ENCODE measurements at places on chromosomes 3 and 15.
A peak's percentile ranks its signal among the peaks of the same experiment; 100 is the strongest.

DNA sequence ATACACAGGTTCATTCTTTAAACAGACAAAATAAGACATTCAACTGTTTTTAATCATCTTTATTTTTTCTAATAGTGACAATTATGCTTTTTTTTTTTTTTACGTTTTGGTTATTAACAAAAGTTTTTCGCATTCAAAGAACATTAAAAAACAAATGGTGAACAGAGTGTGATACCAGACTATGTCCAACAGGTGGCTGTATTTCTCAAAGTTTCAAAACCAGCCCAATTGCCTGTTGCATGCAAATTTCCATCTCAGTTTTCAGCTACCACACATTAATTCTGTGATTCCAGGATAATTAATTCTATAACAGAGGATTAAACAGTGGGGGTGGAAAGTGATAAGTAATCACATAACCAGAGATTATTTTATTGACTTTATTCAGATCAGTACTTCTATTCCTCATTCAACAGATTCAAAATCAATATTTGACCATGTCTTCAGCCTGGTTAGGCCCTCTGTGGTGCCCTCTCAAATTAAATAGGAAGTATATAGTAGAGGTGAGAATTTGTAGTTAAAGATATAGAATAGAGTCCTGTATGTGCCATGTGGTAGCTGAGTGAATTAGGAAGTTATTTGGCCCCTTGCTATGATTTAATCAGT is 122.2 kb upstream of the DCBLD2 start:
- no peak for DNase-seq

DNA sequence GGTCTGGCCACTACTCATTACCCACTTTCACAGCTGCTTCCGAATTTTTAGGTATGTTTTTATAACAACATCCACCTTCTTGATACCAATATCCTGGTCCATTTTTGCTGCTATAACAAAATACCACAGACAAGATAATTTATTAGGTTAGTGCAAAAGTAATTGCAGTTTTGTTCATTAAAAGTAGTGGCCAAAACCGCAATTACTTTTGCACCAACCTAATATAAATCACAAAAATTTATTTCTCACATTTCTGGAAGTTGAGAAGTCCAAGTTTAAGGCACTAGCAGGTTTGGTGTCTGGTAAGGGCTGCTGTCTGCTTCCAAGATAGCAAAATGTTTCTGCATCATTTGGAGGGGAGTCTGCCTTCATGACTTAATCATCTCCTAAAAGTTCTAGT is 624.7 kb upstream of the ALCAM start:
- DNase-seq, result no peak

- DNase-seq, result no peak
Observed at GRCh38 chr3:47421741-47422649, 41.2 kb downstream of the PTPN23 start.

GRCh38 chr15:61000276-61000675 is 228.8 kb downstream of the RORA start:
- no peak for DNase-seq

- no peak for DNase-seq
Observed at GRCh38 chr3:67357610-67358458, 296.6 kb downstream of the SUCLG2 start.

DNA sequence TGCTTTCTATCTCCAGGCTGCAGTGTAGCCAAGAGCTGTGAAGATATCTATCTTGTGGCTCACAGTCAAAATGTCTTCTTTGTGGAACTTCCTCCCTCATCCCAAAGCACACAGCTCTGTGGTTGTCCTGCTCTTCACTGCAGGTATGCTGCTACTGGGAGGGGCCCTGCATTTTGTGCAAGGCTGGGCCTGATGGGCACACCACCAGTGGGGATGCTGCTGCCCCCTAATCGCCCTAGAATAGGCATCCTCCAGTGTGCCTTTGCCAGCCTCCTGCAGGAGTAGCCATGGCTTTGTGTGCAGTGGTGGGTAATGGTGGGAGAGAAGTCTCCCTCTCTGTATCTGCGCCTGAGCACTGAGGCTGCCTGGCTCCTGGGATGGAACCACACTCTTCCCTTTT is 297.3 kb downstream of the DOCK3 start:
- no peak for DNase-seq

GRCh38 chr3:188268336-188268735 is 114.4 kb downstream of the LPP start:
- DNase-seq, result no peak

DNA sequence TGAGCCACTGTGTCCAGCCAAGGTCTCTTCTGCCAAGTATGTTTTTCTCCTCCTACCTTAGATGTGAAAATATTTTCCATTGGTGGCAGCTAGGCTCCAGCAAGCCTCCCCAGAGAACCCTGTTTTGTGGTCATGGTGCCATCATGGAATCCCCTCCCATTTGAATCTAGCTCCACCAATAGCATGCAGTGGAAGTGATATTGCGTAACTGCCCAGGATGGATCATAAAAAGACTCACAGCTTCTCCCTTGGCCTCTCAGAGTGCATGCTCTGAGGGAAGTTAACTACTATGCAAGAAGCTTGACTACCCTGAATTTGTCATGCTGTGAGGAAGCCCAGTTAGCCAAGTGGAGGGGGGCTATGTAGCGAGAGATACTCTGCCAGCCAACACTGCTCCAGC is 27.5 kb downstream of the CRYGS start:
- no peak for DNase-seq

DNA sequence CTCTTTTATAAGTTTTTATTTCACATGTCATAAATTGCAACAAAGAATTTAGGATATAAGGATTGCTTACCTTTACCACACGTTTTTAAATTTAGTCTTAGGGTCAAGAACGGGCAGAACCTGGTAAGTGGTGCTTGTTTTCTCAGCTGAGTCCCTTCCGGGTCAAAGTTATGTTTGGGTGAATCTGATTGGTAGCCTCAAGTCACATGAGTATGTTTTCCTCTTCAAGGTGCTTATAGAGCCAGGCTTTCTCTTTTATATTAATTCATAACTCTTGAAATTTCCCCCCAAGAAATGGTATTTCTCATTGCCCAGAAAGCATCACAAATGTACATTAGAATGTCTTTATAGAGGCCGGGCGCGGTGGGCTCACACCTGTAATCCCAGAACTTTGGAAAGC is 415.7 kb upstream of the ROBO2 start:
- DNase-seq, result no peak

DNA sequence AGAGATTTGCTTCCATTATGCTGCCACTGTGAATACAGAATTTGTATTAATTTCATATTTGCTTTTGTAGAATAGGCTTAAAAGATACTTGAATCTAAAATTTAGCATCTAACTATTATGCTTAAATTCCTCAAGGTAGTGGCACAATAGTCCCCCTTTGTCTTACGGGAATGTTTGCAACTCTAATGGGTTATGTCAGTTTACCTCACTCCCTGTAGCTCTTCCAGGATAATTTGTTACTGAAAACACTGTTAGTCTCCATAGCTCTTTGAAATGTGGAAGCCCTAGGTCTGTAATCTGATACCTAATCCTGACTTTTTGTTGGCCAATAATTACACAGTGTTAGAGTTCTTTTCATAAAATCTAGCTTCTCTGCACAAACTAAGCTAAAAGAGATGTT is 433.4 kb downstream of the PYDC2 start:
- no peak for DNase-seq

GRCh38 chr15:33242669-33243191 is 48.2 kb upstream of the FMN1 start:
- DNase-seq, result no peak

- no peak for DNase-seq
Observed at GRCh38 chr15:38843736-38844590, 279.3 kb upstream of the RASGRP1 start.

GRCh38 chr3:12944849-12945248 is 103.5 kb upstream of the RPL32 start:
- no peak for DNase-seq

GRCh38 chr3:195715134-195715533 is 5.6 kb upstream of the MUC20 start:
- DNase-seq, result no peak

DNA sequence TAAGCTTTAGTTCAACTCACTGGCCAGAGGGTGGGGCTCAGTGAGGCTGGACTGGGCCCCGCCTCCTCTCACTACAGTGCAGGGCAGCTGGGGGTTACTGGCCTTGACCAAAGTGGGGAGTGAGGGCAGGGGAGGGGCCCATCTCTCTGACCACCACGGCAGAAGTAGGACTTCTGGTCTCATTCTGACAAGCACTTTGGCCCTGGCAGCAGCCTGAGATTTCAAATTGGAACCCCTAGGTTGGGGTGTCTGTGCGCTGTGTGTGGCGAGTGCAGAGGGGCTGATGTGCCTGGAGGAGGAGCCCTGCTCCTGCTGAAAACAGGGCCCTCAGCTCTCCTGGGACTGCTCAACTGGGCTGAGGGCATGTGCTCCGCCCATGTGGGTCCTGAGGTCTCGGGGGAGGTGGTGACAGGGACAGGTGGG is 60.3 kb upstream of the RPL32 start:
- DNase-seq, result no peak

- DNase-seq, result no peak
Observed at GRCh38 chr15:77630956-77631744, 1.6 kb downstream of the LINGO1 start.

DNA sequence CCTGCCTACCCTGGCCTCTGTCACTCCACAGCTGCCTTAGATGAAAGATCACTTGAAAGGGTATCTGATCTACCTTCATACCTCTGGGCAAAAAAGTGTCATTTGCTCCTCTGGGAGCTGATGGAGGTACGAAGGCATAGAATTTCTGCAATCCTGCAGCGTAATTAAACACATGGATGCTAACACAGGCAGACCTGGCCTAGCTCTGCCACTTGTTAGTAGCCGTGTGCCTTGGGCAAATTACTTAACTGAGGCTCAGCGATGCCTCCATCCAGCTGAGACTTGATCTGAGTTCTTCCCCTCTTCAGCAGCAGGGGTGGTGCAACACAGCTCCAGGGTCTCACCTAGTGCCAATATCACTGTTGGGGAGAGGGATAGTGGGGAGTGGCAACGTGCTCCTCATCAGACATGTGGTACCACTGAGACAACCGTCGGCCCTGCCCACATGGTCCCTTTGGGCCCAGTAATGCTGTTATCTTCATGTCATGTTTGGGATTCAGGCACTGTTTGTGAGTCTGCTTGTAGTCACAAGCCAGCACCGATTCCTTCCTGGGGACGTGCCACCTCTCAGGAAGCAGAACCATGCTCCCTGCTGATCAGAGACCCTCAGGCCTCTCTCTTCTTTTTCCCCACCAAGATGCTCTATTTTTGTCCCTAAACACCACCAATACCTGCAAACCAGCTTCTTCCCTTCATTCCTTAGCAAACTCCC is 34.1 kb upstream of the PIAS1 start:
- DNase-seq, result no peak

DNA sequence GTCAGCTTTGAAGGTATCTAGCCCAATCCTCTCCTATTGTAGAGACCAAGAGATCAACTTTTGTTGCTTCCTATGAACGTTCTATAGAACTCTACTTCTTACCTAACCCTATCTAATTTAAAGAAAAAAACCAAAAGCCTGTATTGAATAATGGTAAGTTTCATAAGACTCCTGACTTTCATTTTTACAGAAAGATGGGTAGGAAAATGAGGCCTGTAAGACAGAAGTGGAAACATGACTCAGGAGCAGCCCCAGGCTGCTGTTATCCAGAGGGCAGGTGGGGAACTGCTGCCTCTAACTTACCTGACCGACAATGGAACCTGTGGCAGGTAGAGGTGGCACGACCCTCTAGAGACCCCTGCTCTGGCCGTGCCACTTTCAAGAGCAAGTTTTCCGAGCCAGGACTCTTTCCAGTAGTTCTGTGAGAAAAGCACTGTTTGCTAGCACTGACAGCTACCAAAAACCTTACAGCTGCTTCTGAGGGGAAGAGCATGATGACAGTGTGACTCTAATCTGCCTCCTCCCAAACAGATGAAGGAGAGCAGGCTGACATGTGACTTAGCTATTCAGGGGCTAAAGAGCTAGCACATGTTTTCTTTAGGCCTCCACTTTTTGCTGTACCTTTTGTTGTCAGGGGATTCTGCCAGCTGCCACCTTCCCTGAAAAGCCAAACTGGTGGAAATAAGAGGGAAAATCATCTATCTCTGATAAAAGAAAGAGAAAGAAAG is 17.5 kb downstream of the POPDC2 start:
- DNase-seq, result peak; percentile 27

DNA sequence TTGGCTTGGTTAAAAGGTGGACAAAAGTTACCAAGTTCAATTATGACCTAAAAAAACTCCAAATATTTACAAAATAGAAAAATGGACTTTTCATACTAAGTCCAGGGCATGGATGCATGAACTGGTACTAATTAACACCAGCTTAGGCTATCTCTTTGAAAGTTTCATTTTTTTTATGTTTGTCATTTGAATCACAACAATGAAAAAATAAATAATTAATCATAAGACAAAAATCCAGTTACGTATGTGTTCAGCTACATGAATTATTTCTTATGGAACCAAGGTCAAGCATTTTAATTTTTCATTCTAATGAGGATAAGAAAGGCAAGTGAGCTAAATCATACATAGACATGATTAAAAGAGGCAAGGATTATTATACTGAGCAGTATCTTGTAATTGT is 23.7 kb upstream of the STRIT1 start:
- DNase-seq, result no peak

GRCh38 chr15:77905301-77905920 is 172.1 kb downstream of the TBC1D2B start:
- DNase-seq, result no peak

GRCh38 chr3:53845881-53846133 is 412 bp downstream of the CHDH start:
- no peak for DNase-seq

- DNase-seq, result no peak
Observed at GRCh38 chr15:72833561-72833960, 50.0 kb upstream of the ADPGK start.

Measured in stimulated activated CD4-positive, alpha-beta T cell treated with anti-CD3 and anti-CD28 coated beads, Interleukin-15, amount 100 ng/mL, for 24 hours (primary cell).